T-helper 2 cell treated with Interferon-gamma antibody and Interleukin-4, amounts not matched to agents 5 μg/mL and 100 μg/mL, for 36 hours (primary cell): ENCODE measurements at places on chromosomes 1 and 21.

DNA sequence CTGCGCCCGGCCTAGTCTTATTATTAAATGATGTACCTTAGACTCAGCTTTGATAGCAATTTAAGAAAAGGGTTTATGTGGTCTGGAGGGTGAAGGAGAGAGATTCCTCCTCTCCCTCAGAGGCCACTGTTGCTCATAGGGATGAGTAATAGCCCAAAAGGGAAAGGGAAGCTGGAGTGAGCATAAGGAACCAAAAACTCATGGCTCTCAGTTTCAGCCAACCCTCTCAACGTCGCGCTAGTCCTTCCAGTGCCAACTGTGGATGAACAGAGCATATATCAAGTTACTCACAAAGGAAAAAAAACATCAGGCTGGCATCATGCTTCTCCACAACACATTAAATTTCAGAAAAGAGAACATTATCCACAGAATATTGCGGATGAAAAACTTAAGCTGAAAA, 8.3 kb upstream of the GPR89B start:
- H3K36me3 ChIP-seq = no peaks in the 10 kb centered on the region
- no peak for DNase-seq
- H3K4me3 ChIP-seq = no peak overlapping the region
- H3K27me3 ChIP-seq = peaks cover 27% of the 10 kb centered on the region
- H3K27ac ChIP-seq = no peak overlapping the region

DNA sequence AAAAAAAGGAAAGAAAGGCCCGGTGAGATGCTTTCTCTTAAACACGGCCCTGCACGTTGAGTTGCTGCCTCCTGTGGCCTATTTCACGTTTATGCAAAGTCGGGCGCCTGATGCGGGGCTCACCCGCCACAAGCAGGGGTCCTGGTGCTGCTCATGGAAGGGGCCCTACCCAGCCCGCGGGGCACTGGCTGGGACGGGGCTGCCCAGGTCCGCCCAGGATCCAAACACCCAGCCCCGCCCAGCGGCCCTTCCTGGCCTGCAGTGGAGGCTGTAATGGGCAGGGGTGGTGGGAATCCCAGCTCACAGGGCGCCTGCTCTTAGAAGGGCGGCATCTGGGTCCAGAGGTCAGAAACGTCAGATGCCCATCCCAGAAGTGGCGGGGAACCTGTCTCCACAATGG, 1.6 kb downstream of the COL6A2 start:
- peaks cover 1% of the 10 kb centered on the region for H3K4me1 ChIP-seq
- H3K36me3 ChIP-seq = peaks cover 3% of the 10 kb centered on the region
- DNase-seq = peak; percentile 2
- H3K27me3 ChIP-seq = peaks cover 51% of the 10 kb centered on the region

DNA sequence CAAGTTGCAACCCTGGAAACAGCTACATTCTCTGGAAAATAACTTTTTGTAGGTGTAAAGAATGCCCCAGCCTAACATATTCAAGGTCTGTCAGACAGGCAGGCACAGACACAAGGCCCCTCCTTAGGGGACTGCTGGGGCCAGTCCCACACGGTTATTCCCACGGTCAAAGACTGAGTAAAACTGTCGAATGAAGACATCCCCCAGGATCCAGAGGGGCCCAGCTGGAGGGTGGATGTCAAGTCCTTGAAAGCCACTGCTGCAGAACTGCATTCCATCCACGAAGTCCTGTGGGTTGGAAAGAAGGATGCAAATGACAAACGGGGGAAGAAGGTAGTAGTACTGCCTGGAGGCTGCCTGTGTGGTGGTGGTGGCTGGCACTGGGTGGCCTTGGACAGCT, 6.9 kb upstream of the RAB7B start:
- no peak overlapping the region for H3K27ac ChIP-seq
- no peak overlapping the region for H3K4me3 ChIP-seq
- H3K36me3 ChIP-seq = no peaks in the 10 kb centered on the region
- H3K27me3 ChIP-seq = peaks cover 6% of the 10 kb centered on the region
- no peak for DNase-seq

DNA sequence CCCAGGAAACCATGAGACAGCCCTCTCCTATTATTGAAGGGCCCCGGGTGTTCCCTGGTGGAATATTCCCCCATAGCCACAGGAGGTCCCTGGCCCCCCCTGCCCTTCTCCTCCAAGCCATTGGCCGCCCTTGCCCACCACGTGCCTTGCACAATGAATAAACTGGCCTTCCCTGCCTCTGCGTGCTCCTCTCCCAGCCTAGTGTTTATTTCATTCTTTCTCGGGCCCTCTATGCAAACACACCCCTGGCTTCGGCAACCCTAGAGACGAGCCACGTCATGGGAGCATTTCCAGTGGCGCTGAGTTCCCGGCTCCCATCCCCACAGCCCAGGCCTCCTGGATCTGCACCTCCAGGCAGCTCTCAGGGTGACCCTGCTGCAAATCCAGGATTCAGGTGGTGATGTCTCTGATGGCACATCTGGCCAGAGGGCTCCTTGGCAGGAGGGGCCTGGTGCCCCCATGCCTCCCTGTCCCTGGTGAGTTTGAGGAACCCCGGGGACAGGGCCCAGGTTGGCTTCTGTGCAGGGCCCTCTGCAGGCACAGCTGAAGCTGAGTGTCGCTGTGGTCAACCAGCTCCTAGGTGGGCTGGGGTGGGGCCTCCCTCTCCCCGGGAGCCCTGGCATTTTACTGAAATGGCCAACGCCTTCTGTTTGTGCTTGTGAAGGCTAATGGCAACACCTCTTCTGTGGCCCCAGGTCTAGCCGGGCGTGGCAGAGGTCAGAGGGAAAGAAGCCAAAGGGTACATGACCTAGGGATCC, 6.2 kb downstream of the KRTAP10-12 start:
- no peak for DNase-seq
- peaks cover 66% of the 10 kb centered on the region for H3K27me3 ChIP-seq
- no peak overlapping the region for H3K27ac ChIP-seq
